Astrocyte (in vitro differentiated cells and primary cell): ENCODE measurements at places on chromosomes 1 and 21. TPM values are rescaled to one million over a fixed set of nuclear protein-coding genes. Genes with fewer than 3 reads are reported as not detected.

SYPL2 gene
- total RNA-seq = 0.70 and 0.77 TPM in 2 replicates

MX2 gene
- 8.6 and 13.8 TPM in 2 replicates for total RNA-seq

CD247 gene
- not detected in 2 replicates for total RNA-seq

HOOK1 gene
- total RNA-seq = 1.7 and 1.8 TPM in 2 replicates

OR6N1 gene
- total RNA-seq = not detected in 2 replicates

KCNJ9 gene
- total RNA-seq = not detected in 2 replicates

OLIG2 gene
- total RNA-seq = 2.5 and 2.6 TPM in 2 replicates

RIIAD1 gene
- not detected in 2 replicates for total RNA-seq

GUCA2B gene
- total RNA-seq = not detected in 2 replicates

OPTC gene
- total RNA-seq = not detected in 2 replicates

TIAM1 gene
- 17.0 and 17.8 TPM in 2 replicates for total RNA-seq

DNAH14 gene
- 20.2 and 21.2 TPM in 2 replicates for total RNA-seq

TCP10L gene
- 0.34 TPM in 1 of 2 replicates, not detected in the other for total RNA-seq
